ENCODE measurements at places on chromosomes 6 and 20.
A peak's percentile ranks its signal among the peaks of the same experiment; 100 is the strongest.

GRCh38 chr6:113645576-113645970 lies 211.6 kb upstream of the MARCKS start:
- no peak for DNase-seq

- DNase-seq, result no peak
These were observed 217.1 kb downstream of the SMOC2 start for GRCh38 chr6:168658059-168658458.

DNA sequence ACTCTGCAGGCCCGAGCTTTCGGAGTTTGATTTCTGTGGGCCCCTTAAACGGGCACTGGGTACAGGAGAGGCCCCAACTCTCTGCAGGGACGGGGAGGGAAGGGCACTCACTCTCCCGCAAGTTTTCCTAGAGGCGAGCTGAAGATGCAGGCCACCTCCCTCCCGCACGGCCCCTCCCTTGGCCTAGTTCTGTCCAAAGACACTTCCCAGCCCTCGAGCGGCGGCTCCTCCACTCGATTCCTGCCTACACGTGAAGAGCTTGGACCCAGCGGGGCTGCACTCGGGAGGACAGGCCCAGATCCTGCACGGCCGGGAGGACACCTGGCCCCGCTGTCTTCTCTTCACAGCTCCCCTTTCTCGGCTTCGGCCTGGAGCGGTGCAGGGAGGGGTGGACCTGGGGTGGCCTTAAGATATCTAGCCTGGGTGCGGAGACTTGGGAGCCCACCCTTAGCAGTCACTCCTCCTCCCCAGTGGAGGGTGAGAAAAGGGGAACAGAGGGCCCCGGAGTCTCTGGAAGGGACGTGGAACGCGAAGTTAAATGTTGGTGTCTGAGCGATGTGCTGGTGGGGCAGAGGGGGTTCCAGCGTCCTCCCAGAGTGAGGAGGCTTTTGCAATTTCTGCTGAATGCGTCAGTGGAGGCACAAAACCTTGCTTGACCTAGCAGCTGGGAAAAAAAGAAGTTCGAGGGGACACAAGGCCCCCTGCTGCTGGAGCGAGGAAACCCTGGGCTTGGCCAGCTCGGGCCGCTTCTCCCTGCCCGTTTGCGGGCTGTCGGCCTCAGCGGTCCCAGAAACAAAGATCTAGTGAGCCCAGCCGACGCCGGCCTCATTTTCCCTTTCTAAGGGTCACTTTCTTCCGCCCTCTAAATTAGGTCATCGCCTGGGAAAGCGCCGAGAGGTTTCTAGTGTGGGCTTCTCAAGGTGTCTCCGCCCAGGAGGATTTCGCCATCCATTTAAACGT lies 4.9 kb downstream of the OLIG3 start:
- DNase-seq, result no peak

- DNase-seq, result no peak
These were observed 140.4 kb downstream of the SAMD5 start for GRCh38 chr6:147648916-147649315.

DNA sequence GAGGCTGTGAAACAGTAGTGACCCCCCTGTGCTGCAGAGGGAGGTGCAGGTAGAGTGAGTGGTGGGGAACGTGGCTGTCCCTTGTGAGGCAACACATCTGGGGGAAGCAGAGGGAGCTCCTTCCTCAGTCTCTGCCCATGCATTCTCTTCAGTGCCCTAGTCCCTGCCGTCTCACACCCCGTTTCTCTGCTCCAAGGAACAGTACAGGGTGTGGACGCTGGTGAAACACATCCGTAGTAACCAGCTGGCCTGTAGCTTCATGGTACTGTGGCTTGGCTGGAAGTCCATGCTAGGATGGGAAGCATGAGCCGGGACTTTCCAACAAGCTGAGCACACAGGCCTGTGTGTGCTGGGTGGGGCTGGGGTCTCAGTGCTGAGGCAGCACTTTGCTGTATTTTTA lies 25.4 kb upstream of the CST3 start:
- no peak for DNase-seq

DNA sequence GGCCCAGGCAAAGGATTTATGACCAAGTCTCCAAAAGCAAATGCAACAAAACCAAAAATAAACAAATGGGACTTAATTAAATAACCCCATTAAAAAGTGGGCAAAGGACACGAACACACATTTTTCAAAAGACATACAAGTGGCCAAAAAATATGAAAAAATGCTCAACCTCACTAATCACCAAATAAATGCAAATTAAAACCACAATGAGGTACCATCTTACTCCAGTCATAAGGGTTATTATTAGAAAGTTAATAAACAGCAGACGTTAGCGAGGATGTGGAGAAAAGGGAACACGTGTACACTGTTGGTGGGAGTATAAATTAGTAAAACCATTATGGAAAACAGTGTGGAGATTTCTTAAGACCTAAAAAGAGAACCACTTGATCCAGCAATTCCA lies 71.1 kb downstream of the CEP162 start:
- DNase-seq, result no peak

GRCh38 chr20:45507011-45507820 lies 8.2 kb downstream of the SPINT3 start:
- no peak for DNase-seq

GRCh38 chr20:835608-836045 lies 2.1 kb downstream of the FAM110A start:
- peak; percentile 36 for DNase-seq

- DNase-seq, result no peak
These were observed 877.3 kb upstream of the MAP3K7 start for GRCh38 chr6:91464201-91464600.

- DNase-seq, result no peak
These were observed 24.2 kb upstream of the PPP1R14C start for GRCh38 chr6:150118627-150119026.

- peak; percentile 8 for DNase-seq
These were observed 49.7 kb upstream of the PHACTR1 start for GRCh38 chr6:12666886-12667285.

DNA sequence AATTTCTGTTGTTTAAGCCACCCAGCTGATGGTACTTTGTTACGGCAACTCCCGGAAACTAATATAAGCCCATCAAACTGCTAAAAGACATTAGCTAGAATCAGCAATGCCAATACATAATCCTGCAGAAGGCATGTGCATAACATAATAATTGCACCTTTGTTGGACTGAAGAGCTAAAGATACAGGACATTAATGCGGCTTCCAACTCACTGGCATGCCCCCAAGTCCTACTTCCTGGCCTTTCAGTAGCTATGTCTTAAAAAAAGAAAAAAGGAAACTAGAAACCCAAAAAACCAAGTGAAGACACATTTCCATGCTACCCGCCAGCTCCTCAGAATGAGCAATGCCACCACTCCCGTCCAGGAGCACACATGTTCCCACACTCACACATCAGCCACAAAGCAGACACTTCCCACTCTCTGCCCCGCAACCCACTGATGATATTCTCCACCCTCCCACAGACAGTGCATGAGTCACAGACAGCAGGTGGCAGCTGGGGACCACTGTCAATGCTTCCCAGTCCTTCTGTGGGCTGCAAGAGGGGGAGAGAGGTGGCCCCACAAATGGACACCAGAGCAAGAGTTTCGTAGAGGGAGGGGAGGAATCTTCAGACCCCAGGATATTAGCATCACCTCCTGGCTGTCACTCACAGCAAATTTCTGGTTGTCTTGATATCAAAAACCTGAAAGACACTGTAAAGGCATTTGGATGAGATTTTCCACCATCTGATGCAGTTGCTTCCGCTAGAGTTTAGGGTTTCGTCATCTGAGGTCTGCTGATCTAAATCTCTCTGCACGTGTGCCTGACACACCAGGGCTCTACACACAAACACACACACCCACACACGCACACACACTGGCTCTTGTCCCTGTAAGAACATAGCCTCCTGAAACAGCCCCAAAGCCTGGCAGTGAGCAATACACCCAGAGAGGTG lies 32.8 kb downstream of the GFOD1 start:
- peak; percentile 78 for DNase-seq

DNA sequence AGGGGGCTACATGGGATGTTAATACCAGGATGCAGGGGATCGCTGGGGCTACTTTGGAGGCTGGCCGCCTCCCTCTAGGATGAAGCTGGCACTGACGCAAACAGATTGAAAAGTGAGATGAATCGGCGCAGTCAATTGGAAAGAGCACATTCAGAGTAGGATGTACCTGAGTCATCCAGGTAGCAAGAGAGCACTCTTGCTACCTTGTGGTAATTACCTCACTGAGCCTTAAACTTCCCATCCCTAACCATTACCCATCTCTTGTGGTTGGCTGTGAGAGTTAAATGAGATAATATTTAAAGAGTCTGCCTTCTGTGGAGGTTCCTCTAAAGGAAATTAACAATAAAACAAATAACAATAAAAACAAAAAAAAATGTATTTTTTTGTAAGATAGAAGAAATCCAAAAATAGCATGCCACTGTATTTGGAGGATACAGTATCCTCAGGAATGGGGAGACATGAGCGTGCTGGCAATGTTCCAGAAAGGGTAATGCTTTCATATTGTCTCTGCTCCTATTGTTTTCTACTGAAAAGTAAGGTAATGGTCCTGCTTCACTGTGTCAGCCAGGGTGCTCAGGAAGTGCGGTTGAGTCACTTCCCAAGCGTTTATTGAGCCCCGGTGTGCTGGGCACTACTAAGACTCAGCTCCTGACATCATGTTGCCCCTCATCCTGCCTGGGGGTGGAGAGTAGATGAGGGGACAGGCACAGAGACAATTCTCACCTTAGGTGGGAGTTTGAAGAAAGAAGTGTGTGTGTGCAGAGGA lies 301.1 kb downstream of the EYA4 start:
- no peak for DNase-seq

DNA sequence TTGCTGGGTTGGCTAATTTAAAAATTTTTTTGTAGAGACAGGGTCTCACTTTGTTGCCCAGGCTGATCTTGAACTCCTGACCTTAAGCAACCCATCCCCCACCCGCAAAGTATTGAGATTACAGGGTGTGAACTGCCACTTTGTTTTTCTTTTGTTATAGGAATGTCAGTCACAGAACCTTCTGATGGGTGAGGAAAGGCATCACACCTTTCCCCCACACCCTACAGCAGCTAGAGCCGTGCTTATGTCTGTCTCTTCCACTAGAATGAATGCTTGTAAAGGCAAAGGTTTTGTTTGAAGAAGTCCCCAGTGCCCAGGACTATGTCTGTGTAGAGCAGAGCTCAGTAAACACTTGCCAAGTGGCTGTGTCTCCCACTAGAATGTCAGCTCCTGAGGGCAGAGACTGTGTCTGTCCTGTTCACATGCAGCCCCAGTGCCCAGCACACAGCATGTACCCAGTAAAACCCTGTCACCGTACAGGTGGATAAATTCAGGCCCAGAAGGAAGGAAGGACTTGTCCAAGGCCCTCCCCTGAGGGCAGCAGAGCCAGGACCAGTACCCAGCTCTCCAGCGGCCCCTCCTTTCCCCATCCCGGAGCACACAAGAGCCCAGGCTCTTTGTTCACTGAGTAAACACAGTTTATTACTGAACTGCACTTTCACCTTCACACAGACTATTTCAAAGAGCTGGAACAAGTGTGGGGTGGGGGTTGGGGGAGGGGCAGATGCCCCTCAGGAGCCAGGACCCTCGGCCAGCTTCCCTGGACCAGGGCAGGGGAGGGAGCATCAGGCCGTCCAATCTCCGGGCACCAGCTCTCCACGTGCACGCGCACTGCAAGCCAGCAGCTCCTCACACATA lies 26.4 kb downstream of the COX4I2 start:
- DNase-seq, result no peak

DNA sequence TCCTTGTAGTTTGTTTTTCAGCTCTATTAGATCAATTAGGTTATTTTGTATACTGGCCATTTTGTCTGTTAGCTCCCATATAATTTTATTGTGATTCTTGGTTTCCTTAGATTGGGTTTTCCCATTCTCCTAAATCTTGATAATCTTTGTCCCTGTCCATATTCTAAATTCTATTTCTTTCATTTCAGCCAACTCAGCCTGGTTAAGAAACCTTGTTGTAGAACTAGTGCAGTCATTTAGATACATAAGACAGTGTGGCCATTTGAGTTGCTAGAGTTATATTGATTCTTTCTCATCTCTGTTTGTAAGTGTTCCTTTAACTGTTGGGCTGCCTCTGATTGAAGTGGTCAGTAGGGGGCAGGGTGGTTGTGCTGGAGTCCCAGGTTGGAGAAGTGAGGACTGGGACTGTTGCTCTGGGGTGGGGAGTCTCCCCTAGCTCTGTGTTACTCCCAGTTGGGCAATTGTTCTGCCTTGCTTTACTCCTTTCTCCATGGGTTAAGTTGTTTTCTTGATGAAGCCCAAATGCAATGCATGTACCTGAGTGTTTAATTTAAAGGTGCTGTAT lies 98.8 kb upstream of the NRN1 start:
- peak; percentile 13 for DNase-seq

Data from hematopoietic multipotent progenitor cell treated with erythropoietin and hydrocortisone succinate and interleukin-3 and kit ligand, for 6 days (in vitro differentiated cells).